MM.1S (cell line): ENCODE measurements at places on chromosomes 3 and 15.

GRCh38 chr3:71537211-71537611 lies 46.3 kb downstream of the FOXP1 start:
- DNase-seq = no peak

DNA sequence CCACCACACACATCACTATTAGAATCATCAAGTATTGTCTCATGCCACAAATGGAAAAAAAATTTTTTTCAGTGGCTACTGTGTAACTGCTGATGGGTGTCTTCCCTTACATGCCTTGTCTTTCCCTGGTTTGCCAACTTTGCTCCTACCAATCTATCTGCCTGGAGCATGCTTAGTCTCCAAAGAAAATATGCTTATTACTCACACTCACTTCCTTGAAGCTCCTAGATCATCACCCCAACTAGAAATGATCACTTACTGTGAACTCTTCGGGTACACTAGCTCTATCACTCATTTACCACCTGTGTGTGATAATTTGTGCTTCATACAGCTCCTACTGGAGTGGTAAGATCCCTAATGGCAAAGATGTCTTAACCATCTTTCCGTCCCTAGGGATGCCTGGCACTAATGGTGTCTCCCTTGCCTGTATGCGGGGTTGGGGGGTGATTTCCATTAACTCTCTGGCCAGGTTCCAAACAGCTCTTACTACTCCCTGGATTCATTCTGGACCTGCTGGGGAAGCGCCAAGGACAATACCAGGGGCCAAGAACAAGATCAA lies 799 bp downstream of the VPS33B start:
- DNase-seq = no peak

GRCh38 chr15:31225356-31225955 lies 101.2 kb upstream of the KLF13 start:
- no peak for DNase-seq

GRCh38 chr3:147157631-147158030 lies 248.7 kb downstream of the ZIC4 start:
- no peak for DNase-seq

DNA sequence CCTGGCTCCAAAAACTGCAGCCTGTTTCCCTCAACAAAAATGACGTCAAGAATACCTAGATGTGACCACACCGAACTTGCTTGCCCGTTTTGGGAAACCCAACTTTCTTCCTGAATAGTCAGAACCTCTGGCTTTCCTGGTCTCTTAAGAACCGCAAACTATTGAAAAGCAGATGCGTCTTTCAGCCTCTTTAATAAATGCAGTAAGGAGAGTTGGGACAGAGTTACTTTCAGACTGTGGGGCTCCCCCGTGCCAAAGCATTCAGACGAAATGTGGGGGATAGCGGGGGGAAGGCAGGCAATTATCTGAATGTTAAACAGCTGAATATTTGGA lies 1.2 kb upstream of the PROK2 start:
- no peak for DNase-seq

- DNase-seq = no peak
Observed at GRCh38 chr3:50008931-50009330, 69.0 kb downstream of the RBM6 start.

GRCh38 chr3:138135833-138136194 lies 3.6 kb upstream of the A4GNT start:
- no peak for DNase-seq

GRCh38 chr3:9846931-9847488 lies 3.2 kb upstream of the RPUSD3 start:
- DNase-seq = no peak

DNA sequence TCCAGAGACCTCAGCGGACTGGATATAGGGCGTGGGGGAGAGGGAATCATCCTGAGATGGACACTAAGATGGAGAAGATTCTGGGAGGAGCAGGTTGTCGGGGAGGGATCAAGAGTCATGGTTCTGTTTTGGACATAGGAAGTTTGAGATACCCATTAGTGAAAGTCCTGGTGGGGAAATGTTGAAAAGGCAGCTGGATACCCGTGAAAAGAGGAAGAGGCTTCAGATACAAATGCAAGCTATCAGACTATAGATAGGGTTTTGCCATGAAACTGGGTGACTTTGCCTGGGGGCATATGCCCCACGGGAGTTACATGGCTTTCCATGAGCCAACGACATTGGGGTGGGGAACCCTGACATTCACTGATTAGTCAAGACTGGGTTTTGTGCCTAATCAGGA lies 1.1 kb upstream of the GPR62 start:
- no peak for DNase-seq

DNA sequence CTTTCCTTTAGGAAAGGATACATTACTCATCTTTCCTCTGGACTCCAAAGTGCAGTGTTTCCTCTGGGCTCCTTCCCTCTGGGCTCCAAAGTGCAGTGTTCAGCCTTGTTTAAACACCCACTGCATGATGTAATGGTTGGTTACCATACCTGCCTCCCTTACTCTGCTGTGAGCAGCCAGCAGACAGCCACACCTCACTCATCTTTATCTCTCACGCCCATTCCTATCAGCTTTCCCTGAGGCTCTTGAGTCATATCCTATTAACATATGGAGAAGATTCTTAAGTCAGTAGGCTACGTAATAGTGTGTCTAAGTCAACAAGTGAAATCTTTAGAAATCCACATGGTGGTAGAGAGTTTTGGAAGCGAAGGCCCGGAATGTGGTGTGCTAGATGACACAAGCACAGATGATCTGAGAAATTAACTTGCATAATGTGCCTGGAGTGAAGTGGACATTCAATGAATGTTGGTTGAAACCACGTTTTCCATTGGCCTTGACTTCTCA lies 97.2 kb upstream of the CTNNB1 start:
- DNase-seq = no peak

- no peak for DNase-seq
Observed at GRCh38 chr3:151275091-151275490, 3.3 kb downstream of the P2RY14 start.

DNA sequence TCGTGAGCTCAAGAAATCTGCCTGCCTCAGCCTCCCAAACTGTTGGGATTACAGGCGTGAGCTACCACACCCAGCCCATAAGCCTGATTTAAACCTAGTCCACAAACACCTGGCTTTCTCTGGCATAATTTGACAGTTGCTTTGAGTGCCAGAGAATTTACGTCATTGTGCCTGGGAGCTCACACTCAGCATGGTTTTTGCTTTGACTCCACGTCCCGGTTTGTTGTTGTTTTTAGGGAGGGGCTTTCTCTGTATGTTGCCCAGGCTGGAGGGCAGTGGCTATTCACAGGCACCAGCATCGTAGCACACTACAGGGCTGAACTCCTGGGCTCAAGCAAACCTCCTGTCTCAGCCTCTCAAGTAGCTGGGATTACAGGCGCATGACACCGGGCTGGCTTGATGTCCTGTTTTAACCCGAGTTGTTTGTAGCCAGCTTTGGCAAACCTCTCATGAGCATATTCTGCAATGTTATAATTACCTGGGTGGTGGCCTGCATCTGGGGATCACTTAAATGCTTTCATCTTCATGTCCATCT lies 32.7 kb downstream of the CEMIP start:
- DNase-seq = no peak

DNA sequence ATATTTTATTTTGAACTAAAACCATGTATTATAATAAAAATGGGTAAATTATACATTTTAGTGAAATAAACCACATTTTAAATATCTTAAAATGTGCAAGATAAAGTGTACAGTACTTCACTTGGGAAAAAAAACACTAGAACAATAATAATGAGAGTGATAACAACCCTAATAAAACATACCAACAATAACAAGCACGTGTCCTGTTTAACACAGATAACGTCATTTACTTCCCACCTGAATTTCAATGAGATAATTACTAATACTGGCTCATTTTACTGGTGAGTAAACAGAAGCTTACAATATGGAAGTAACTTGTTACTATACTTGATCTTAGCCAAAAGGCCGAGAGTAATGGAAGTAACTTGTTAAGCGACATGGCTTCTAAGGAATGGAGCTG lies 110.2 kb upstream of the PRTG start:
- no peak for DNase-seq

DNA sequence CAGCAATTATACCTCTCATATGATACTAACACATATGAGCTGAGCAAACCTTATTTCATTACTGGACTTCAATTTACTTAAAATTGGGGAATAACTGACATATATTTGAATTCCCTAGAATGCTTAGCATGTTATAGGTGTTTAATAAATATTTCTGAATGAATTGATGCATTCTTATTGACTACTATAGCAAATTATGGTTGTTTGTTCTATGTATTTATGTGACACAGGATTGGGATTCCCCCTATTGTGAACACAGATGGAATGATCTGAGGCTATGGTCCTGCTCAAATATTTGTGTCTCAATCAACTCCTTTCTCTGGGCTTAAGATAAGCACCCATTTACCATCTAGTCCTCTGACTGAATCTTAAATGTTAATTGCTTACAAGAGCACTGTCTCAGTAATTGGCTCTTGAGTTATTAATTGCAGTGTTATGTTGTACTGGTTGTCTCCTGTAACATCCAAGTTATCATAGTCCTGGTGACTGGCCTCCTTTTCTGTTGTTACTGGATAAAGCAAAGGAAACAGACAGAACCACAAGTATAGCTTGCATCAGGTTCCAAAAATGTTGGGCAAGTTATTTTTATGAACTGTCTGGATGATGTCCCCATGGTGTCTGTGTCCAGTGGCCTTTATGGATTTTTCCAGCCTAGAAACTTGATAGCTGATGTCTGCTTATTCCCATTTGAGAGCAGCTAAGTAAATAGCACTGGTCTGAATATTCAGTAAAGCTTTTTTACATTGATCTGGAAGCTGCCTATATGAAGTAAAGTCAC lies 2.3 kb upstream of the UACA start:
- no peak for DNase-seq

GRCh38 chr3:38004415-38005075 lies 14.0 kb downstream of the VILL start:
- peak; percentile 27 for DNase-seq

GRCh38 chr15:78127882-78128281 lies 3.4 kb downstream of the CIB2 start:
- DNase-seq = no peak

- peak; percentile 40 for DNase-seq
Observed at GRCh38 chr3:13111173-13111872, 38.1 kb upstream of the IQSEC1 start.

DNA sequence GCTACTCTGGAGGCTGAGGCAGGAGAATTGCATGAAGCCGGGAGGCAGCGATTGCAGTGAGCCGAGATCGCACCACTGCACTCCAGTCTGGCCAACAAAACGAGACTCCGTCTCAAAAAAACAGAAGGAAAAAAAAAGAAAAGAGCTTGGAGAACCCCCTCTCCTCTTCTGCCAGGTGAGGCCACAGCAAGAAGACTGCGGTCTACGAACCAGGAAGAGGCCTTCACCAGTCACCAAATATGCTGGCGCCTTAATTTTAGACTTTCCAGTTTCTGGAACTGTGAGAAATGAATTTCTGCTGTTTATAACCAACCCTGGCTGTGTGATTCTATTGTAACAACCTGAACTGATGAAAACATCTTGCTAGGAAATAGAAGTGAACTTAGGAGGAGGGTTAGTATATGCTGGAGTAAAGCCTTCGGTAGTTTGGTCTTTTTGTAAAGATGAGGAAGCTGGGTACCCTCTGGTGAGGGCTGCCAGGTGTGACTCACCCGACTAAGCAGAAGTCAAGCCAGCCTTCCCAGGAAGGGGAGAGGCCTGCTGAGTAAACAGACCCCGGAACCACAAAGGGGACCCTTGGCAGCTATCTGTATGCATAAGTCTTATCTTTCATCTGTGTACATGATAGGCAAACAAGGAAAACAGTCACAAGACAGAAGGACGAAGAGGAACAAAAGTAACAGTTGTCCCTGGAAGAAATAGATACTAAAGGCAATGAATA lies 78.7 kb downstream of the KLF13 start:
- peak; percentile 16 for DNase-seq

- no peak for DNase-seq
Observed at GRCh38 chr3:196007744-196008335, 74.0 kb downstream of the TFRC start.

- peak; percentile 67 for DNase-seq
Observed at GRCh38 chr3:124373524-124373923, 356.7 kb upstream of the UMPS start.

- DNase-seq = no peak
Observed at GRCh38 chr15:56017920-56018319, 24.5 kb upstream of the NEDD4 start.

- DNase-seq = peak; percentile 58
Observed at GRCh38 chr3:109050591-109051167, 67.3 kb downstream of the MORC1 start.

- no peak for DNase-seq
Observed at GRCh38 chr3:152610622-152611021, 224.3 kb upstream of the P2RY1 start.

- DNase-seq = no peak
Observed at GRCh38 chr3:197798863-197799262, 7.8 kb downstream of the LRCH3 start.

DNA sequence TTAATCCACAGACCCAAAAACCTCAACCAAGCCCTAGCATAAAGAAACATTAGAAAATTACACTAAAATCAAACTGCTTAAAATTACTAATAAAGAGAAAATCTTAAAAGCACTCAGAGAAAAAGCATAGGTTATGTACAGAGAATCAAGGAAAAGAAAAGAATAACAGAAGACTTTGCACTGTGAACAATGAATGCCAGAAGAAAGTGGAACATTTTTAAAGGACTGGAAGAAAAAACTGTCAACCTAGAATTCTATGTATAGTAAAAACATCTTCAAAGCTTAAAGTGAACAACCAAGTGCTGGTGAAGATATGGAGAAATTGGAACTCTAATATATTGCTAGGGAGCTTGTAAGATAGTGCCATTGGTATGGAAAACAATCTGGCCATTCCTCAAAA lies 82.7 kb upstream of the SLC6A11 start:
- DNase-seq = no peak

DNA sequence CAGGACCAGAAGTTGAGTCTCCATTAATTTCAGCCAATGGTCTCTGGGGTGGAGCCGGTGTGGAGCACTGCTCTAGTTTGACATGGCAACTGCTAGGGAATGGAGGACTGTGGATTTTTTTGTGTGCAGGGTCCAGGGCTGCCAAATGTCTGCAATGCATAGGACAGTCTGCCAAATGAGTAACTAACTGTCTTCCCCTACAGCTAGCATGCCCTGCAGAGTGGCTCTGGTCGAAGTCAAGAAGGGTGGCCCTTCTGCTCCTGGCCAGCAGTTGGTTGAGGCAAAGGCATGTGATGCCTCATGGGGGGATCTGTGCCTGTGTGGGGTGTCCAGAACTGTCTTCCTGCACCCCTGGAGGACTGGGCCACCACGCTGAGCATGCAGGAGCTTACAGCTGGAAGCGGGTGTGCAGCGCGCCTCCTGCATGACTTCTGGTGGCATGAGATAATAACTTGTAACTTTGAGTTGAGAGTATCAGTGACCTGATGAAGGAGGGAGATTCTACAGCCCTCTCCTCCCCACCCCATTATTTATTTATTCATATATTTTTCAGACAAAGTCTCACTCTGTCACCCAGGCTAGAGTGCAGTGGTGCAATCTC lies 4.6 kb downstream of the TPRA1 start:
- no peak for DNase-seq

GRCh38 chr3:186617036-186617946 lies 4.4 kb downstream of the AHSG start:
- DNase-seq = peak; percentile 99

GRCh38 chr3:178193846-178194245 lies 342.4 kb upstream of the KCNMB2 start:
- peak; percentile 29 for DNase-seq

GRCh38 chr15:74611341-74611740 lies 4.3 kb upstream of the CLK3 start:
- DNase-seq = no peak

GRCh38 chr15:48898032-48898431 lies 20.1 kb downstream of the EID1 start:
- DNase-seq = no peak
